ENCODE measurements at places on chromosomes 11 and 22.

DNA sequence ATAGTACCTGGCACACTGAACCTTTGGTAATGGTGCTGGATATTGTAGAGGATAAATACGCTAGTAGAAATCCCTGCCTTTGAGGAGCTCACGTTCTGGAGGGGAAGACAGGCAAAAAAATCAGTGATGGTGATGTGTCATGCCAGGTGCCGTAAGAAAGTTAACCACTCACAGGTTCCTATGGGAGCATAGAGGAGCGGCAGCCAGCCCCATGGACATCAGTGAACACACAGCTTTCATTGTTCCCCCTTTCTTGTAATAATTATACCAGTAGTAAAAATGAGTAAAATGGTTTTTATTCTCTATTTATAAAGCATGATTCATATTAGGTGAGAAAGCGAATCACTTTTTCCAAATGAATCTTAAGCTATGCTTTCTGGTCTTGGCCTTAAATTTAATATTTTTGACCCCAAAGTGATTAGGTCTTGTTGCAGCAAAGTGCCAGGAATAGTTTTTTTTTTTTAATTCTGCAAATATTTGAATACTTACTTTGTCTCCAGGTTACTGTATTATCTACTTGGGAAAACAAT lies 57.9 kb downstream of the UVRAG start:
- no peak for DNase-seq

GRCh38 chr22:48944433-48944750 lies 883.3 kb downstream of the BRD1 start:
- DNase-seq = no peak

GRCh38 chr11:133800666-133801065 lies 44.6 kb downstream of the SPATA19 start:
- DNase-seq = no peak

GRCh38 chr11:1271002-1271401 lies 38.4 kb downstream of the TOLLIP start:
- DNase-seq = no peak

DNA sequence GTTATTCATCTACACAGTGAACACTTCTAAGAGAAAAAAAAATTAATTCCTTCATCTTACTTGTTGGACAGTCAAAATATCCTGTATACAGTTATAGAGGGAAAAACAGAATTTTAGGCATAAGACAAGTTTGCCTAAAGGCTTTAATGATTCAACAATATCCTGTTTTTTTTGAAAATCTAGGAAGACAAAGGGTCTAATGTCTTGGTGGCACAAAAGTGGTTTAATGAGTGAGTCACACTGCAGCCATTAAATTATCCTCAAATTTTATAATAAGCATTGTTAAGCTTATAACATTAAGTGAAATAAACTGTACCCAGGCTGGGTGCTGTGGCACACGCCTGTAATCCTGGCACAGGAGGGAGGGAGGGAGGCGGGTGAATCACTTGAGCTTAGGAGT lies 72.9 kb downstream of the GAB2 start:
- DNase-seq = no peak

DNA sequence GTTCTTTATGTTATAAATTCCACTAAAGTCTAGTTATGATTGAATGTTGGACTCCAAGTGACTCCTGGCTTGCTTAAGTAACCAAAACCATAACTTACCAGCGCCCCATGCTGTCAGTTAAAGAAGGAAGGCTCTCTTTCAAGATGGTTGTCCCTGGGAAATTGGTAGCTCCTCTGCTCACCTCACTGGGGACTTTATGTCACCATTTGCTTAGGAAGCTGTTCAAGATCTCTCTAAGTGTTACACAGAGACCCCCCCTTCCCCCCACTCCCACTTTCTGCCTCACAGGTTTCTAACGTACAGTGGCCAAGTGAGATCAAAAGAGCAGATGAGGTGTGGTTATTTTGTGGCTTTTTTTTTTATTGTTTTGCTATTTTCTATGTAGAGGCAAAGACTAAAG lies 301.8 kb downstream of the AASDHPPT start:
- DNase-seq = no peak

DNA sequence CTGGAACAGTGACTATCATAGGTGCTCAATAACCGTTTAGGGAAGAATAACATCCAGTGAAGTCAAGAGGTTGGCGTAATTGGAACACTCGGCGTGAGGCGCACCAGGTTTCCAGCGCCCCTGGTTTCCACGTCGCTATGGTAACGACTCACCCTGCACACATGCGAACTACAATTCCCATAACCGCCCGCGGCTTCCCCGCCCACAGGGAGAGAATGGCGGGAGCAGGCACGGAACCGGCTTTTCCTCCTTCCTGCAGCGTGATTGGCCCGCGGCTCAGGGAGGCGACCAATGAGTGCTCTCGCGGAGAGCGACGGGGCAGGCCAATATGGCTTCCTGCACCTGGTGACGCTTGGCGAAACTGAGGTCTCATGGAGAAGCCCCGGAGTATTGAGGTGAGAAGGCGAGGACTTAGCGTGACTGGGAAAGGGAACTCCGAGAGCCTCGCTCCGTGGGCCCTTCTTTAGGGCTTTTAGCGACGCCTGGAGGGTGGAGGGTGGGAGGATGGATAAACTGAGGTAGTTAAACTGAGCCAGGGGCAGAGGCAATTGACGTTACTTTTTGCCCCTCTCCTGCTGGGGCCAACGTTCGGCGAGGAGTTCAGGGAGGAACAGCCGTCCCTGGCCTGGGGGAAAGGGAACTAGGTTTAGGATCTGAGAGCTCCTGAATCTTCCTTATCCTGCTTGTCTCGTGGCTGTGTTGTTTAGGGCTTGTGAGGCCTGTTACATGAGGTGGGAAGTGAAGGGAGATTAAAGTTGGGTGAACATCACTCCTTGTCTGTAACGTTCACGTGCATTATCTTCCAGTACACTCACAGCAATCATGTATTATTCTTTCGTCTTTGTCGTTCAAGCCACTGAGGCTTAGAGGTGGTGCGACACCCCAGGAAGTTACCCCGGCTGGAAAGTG lies at the start of gene L3MBTL2:
Gene L3MBTL2, plus strand, starts transcription at position 321 of the 909 bp plus-strand sequence. Its CDS starts 51 bp downstream, at position 372.
- peak; percentile 99 for DNase-seq

DNA sequence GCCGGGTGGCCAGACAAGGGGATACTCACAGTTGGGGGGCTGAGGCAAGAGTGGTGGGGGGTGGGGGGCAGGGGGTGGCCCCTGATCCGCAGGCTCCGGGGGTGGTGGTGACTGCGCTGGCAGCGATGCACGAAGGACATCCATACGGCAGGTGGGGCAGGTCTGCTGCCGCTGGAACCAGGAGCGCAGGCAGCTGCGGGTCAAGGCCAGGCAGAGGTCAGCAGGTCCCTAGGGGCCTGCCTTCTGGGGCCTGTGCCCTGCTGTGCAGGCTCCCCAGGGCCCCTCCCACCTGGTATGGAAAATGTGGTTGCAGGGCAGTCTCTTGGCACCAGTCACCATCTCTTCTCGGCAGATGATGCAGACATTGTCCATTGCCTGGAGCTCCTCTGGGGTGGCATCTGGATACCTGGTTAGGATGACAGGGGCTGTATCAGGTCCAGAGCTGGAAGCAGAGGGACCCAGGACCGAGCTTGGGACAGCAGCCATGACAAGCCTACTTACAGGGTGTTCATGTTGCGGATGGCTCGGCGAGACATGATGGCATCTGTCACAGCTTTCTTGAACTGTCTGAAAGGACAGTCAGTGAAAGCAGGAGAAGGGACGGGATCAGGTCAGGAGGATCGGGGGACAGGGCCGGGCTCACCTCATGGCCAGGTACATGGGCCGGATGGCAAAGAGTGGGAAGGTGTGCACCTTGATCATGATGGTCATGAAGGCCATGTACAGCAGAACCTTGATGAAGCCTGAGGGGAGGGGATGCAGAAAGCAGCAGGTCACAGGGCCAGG lies 3.5 kb downstream of the SYVN1 start:
- DNase-seq = no peak

GRCh38 chr11:72584293-72584938 lies 89.8 kb downstream of the PDE2A start:
- peak; percentile 41 for DNase-seq

GRCh38 chr11:36540998-36541397 lies 26.8 kb upstream of the RAG1 start:
- DNase-seq = no peak

- DNase-seq = no peak
Measured at GRCh38 chr22:35307892-35308291, 8.2 kb downstream of the TOM1 start.

DNA sequence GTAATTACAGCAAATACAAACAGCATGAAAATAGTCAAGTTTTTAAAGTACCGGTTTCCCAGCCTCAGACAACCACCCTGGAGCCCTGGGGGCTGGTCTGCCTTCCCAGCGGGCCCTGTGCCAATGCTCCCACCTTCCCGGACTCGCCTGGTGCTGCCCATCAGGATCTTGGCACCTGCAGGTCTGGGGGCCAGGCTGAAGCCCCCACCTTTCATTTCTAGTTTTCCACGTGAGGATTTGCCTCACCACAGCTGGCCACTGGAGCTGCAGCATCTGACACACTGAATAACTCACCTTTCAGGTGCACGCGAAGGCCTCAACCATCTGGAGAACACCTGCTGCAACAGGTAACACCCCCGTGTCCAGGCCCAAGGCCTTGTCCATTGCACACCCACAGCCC lies 108.7 kb upstream of the THY1 start:
- DNase-seq = no peak

DNA sequence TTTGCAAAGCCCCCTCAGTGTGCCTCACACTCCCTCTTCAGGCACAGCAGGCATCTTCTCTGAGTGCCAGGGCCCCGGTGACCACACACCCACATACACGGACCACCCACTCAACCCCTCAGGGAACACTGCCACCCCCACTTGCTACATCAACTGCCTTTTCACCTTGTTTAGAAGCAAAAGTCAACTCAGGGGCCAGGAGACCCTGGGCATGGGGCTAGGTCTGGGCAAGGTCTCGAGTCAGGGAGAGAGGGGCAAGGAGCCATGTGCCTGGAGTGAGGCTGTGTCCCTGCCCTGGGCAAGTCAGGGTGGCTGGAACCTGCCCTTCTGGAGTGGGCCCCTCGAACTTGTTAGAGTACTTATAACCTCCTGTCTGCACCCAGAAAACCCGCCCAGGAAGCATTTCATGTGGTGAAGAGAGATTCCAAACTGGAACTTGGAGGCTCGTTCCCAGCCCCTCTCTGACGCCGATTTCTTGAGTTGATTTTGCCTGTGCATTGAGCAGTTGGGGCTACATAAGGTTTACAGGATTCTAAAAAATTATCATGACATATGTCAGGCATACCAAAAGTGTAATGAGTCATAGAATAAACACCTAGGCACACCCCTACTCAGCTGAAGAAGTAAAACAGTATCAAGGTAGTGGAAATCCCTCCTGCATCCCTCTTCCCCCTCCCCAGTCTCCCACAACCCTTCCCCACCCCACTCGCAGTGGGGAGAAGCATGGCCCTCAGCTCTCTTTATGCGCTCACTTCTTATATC lies 74.3 kb downstream of the MYEOV start:
- no peak for DNase-seq

DNA sequence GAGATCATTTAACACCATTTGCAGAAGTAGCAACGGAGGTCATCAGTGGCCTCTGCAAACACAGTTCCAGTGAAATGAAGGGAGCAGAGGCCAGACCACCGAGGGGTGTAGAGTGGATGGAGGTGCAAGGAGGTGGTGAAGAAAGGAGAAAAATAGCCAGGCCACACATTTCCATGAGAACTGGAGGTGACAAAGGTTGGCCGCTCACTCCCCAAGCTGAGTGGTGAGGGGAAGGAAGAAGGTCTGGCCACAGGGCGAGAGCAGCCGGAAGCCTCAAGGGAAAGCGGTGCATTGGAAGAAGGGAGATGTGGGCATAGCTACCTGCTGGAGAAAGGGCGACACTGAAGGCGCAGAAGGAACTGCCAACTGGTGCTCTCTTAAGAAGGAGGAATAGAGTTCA lies 20.1 kb upstream of the TMPRSS4 start:
- DNase-seq = no peak

GRCh38 chr11:1226986-1227550 lies 4.2 kb downstream of the MUC5B start:
- DNase-seq = no peak

DNA sequence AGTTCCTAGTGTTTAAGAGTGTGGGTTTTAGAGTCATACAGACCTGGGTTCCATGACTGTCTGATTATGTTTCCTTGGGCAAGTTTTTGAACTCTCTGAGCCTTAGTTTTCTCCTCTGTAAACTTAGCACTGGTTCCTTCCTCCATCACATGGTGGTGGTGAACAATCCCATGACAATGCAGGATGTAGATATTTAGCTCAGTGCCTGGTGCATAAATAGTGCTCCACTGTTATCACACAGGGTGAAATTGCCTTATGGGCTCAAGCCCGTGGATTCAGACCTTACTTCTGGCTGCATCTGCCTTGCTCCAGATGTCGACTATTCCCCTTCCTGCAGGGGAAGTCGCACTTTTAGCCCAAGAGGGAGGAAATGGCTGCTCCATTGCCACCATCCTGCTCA lies 62.7 kb downstream of the LDLRAD3 start:
- DNase-seq = no peak

DNA sequence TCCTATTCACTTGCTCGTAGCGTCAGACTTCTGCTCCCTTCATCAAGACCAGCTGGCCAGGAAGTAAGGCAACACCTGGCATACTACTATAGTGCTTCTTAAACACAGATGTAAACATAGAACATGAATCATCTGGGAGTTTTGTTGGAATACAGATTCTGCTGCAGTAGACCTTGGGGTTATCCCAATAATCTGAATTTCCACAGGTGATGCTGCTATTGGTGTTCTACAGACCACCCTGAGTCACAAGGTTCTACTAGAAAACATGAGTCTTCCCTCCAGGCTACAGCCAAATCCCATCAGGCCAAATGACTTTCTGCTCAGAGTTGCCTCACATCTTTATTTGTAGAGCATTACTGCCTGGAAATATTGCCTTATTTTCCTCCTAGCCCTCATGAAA lies 175.2 kb downstream of the NELL1 start:
- no peak for DNase-seq

DNA sequence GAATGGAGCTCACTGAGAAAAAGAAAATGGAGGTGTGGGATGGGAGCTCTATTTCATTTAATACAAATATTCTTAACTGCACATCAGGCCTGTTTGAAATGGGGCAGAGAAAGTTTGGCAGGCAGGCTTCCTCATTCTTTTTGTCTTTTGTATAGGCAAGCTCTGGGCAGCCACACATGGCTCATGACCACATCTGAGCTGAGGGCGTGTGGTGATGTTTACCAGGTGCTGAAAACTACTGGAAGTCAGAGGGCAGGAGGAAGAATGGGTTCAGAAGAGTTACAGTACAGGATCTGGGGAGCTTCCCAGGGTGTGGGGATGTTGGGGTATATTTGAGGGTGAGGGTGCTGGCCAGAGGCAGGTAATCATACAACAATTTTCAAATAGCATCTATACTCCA lies 66.3 kb upstream of the NAV2 start:
- no peak for DNase-seq

DNA sequence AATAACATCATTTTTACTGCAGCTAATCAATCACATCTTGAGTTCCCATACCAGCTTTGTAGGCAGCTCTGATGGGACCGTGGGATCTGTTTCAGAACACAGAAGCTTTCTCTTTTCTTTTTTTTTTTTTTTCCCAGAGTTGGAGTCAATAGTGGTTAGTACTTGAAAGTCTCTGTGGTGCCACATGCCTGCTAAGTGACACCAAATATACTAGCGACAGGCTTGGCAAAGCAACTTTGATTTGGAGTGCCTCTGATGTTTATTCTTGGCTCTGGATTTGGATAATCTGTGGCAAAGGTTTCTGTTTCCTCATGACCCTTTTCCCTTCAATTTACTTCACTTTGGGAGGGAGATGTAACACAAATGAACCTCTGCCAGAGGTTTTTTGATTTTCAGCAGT lies 681.4 kb upstream of the TENM4 start:
- DNase-seq = no peak

GRCh38 chr11:88515002-88515401 lies 177.5 kb upstream of the CTSC start:
- DNase-seq = no peak

GRCh38 chr11:1992111-1992510 lies 5.5 kb downstream of the H19 start:
- no peak for DNase-seq

- no peak for DNase-seq
Measured at GRCh38 chr11:125167292-125167953, 2.9 kb downstream of the PKNOX2 start.

Data from stimulated activated CD8-positive, alpha-beta memory T cell treated with anti-CD3 and anti-CD28 coated beads, Interleukin-4, amount 100 ng/mL, for 24 hours (primary cell).